ENCODE measurements at places on chromosomes 3 and 15.

DNA sequence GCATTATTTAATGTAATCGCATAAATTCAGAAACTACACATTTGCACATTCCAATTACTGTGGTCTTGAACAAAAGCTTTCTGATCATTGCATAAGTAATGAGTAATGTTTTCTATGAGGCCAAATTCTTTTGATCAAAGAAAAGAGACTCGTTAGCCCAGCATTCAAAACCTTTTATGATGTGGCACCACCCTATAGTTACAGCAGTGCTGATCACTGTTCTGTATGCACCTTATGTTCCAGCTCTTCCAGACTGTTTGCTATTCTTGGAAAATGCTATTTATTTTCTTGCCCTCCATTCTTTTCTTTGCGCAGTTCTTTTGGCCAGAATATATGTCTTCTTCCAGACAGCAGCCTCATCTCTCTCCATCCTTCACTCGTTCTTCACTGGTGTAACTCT is 42.3 kb downstream of the MAP3K13 start:
- DNase-seq: no peak

DNA sequence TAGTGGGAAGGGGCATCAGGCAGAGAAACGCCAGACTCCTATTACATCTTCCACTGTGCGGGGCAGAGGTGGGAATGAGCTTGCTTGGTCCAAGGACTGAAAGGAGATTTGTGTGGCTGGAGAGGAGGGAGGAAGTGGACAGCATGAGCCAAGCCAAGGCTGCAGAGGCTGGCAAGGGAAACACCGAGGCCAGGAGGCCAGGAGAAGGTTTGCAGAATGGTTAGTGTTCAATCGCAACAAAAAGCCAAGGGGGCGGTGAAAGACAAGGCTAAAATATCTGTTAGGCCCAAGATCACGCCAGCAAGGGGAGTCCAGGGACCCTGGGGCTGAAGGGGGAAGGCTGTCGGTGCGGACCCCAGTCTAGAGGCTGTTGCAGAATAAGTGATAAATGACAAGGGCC is 75.8 kb downstream of the CPN2 start:
- DNase-seq: no peak

DNA sequence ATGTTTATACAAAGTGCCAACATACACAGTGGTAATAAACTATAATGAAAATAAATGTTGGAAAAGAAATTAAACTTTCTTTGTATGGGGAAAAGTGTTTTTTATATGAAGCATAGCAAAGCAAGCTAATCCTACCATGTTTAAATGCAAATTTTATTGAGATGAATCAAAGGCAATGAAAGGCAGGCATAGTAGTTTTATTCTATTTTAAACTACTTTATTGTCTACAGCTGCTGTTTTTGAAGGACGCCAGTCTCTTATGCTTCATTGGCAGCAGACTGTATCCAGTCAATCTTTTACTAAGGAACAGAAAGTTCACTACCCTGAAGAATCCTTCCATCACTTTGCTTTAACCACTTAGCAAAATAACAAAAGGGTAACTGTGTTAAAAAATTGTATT is 761.0 kb downstream of the ROBO2 start:
- DNase-seq: no peak

DNA sequence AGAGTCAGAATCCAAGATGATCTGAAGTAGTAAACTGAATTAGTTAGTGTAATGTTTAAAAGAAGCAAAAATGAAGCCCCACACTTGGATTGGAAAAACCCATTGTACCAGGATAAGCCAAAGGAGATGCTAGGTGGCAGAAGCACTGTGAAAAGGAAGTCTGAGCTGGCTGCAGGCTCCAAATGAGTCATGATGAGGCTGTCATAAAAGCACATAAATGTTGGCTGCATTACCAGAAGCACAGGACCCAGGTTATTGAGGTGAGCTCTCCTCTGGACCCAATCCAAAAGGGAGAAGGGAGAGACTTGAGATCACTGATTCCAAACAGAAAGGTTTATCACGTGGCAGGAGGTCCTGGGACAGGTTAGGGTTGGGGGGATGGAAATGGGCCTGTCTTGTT is 3.2 kb upstream of the ACAN start:
- peak; percentile 65 for DNase-seq

- no peak for DNase-seq
These were observed 28.3 kb downstream of the STARD5 start for GRCh38 chr15:81295486-81296121.

DNA sequence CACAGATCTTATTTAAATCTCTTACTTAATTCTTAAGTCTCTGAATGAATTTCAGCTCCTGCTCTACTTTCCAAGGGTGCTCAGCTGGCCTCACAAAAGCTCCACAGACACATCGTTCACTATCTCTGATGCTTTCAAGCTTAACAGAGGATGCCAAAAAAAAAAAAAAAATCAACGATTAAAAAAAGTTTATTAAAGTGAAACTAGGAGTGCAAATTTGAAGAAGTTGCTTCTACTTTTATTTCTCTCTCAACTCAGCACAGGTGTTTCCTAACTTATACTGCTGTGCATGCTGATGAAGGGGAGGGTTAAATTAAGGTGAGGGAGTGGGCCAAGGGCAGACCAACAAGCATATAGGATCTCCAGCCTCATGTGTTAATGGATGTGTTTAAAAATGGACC is 157.2 kb downstream of the TIGIT start:
- DNase-seq: no peak

- DNase-seq: no peak
These were observed 77.4 kb downstream of the SMAD6 start for GRCh38 chr15:66779331-66780009.

DNA sequence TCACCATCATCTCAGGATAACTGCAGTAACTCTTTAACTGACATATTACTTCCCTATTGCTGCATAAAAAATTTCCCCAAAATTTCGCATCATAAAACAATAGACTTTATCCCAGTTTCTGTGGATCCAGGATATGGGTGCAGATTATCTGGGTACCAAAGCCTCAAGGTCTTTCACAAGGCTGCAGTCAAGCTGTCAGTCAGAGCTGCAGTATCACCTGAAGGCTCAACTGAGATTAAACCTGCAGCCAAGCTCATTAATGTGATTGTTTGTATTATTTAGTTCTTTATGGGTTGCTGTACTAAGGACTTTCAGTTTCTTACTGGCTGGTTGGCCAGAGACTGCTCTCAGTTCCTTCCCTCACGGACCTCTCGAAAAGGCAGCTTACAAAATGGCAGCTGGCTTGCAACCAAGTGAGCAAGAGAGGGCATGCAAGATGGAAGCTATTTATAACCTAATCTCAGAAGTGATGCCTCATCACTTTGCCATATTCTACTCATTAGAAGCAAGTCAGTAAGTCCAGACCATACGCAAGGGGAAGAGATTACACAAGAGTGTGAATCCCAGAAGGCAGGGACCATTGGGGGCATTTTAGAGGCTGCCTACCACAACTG is 54.9 kb downstream of the DCUN1D1 start:
- no peak for DNase-seq

GRCh38 chr3:172321035-172321434 is 127.2 kb downstream of the GHSR start:
- DNase-seq: no peak

GRCh38 chr3:174333640-174334039 is 525.5 kb upstream of the NAALADL2 start:
- DNase-seq: no peak

DNA sequence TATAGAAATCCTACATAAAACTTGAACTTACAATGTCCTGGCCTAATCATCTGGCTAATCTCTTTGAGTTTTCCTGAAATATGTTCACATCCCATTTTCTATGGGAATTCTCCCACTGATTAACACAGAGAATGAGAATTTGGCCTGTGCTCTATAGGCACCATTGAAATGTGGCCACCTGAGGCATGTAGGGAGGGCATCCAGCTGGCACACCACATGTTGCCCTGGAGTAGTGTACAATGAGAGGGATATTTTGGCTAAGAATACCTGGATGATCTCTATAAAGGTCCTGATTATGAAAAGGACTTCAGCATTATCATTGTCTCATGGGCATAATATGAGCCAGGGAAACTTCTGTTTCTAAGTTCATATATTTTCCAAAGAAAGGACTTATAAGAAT is 324.0 kb downstream of the ZBTB20 start:
- DNase-seq: no peak

DNA sequence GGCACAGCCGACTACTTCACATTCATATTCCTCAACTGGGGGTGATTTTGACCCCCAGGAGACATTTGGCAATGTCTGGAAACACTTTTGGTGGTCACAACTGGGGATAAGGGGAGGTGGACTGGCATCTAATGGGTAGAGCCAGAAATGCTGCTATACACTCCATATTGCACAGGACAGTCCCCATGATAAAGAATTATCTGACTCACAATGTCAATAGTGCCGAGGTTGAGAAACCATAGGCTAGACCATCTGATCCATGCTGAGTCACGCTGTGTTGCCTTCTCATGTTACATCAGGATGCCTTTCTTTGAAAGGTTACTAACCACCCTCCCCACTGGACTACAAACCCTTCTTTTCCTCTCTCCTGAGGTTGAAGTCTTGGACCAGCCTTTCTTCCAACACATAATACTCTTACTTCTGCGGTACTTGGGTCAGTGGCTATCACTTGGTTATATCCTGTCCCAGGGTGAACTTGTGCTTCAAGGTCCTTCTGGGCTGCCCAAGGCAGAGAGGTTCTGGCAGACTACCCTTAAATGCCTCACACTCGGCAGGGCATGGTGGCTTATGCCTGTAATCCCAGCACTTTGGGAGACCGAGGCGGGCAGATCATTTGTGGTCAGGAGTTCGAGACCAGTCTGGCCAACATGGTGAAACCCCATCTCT is 68.8 kb downstream of the CTNNB1 start:
- peak; percentile 86 for DNase-seq

DNA sequence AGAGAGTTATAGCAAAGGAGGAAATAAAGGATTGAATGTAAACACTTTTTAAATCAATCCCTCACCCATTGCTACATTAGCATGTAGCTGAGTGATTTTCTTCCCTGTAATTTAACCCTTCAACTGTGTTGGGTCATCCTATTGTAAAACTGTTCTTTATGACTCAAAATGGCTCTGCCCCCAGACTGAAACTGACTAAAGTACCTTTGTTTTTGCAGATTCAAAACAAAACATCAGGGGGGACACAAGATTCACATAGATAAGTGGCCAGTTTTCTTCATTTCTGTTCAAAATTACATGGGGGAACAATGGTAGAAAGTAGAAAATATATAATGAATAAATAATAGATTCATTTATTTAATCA is 268.4 kb downstream of the IGSF11 start:
- DNase-seq: no peak

DNA sequence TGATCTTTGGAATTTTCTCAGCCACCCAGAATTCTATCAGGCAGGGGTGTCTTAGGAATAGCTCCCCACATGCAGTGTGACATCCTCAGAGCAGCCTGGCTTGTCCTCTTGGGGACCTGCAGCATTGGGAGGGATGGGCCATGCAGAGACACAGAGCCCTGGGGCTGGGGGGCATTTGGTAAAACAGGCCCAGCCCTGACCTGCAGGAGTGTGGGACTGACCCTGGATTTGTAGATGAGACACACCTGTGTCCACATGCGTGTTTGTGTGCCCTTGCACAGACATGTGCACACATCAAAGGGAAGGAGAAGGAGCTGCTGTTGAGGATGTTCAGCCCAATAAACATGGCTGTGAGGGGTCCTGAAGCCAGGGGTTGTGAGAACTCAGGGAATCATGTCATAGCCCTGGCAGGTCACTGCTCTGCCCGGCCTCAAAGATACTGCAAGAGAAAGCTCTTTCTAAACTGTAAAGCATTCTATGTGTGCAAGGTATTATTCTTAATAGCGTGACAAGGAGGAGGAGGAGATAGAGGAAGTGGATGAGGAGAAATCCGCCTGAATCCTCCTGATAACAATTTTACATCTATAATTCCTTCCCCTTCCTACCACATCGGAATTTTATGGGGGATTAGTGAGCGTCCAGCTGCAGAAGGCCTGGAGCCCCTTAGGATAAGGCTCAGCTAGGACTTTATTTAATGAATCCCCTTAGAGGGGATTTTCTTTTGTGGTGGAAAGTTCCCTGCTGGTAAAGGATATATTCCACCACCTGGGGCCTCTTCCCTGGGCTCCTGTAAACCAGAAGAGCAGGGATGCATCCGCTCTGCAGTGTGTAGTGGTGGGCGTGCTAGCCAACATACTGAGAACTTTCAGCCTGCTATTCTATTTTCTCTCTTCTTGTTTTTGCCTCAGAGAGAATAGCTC is 245.5 kb downstream of the EPHB1 start:
- DNase-seq: no peak

DNA sequence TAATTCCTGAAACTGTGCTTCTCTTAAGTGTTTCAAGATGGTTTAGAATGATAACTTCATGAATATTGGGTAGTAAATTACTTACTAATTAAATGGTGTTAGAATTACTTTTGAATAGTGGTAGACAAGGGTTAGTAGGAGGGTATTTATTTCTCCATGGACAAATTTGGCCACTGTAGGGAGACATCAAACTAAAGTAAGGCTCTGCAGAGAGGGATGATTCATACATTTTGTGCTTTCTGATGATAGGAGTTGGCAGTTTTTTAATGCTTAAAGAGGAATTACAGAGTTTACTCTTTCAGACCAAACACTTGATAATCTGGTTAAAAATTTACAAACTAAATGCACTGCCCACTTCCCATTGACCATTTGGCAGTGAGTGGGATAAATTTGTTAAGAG is 127.6 kb downstream of the NAALADL2 start:
- peak; percentile 8 for DNase-seq

DNA sequence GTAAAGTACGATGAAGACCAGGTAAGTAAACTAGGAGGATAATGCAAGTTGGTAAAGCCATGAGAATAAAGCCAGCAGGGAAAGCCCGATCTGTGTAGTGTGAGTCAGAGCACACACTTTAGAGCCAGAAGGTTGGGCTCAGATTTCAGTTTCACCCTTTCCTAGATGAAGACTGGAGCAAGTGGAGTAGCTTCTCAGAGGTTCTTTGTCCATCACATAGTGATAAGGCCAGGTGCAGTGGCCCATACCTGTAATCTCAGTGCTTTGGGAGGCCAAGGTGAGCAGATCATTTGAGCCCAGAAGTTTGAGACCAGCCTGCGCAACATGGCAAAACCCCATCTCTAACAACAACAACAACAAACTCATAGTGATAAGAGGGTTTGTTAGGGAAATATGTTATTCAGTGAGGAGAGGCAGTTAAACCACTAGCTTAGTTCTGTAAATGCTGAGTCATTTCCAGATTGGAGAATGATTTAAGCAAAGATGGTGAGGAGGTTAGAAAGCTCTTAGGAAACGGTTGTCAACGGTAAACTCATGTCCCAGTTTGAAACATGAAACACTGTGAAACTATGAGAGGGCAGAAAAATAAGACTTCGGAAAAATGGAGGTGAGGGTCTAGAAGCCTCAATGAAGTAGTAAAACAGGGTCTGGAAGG is 39.0 kb downstream of the IL12A start:
- DNase-seq: peak; percentile 59

DNA sequence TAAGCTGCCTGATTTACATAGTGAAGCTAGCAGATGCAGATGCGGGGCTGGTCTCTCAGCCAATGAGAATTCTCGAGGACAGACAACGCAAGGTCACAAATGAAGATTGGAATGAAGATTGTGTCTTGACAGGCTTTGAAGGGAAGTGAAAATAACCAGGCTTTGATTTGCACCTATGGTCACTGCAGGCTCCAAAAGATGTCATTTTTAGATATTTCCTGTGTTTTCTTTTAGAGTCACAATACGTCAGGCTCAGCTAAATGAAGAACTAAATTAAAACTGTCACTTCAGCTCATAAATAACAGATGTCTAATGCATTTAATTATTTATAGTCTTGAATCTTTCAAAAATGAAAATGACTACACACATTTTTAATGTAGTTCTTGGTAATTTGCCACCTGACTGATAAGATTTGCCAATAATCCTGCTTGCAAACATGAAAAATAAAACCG is 99.5 kb downstream of the SQOR start:
- no peak for DNase-seq

GRCh38 chr3:126900859-126901540 is 81.9 kb upstream of the PLXNA1 start:
- no peak for DNase-seq

- peak; percentile 88 for DNase-seq
These were observed at the start of gene CAMP for GRCh38 chr3:48222616-48223513. Gene CAMP (plus strand): TSS chr3:48223495. CDS start chr3:48223512, 17 bp downstream.
